ENCODE measurements at places on chromosomes 5 and 9.

- DNase-seq = no peak
Observed at GRCh38 chr5:143194206-143194605, 209.3 kb downstream of the NR3C1 start.

DNA sequence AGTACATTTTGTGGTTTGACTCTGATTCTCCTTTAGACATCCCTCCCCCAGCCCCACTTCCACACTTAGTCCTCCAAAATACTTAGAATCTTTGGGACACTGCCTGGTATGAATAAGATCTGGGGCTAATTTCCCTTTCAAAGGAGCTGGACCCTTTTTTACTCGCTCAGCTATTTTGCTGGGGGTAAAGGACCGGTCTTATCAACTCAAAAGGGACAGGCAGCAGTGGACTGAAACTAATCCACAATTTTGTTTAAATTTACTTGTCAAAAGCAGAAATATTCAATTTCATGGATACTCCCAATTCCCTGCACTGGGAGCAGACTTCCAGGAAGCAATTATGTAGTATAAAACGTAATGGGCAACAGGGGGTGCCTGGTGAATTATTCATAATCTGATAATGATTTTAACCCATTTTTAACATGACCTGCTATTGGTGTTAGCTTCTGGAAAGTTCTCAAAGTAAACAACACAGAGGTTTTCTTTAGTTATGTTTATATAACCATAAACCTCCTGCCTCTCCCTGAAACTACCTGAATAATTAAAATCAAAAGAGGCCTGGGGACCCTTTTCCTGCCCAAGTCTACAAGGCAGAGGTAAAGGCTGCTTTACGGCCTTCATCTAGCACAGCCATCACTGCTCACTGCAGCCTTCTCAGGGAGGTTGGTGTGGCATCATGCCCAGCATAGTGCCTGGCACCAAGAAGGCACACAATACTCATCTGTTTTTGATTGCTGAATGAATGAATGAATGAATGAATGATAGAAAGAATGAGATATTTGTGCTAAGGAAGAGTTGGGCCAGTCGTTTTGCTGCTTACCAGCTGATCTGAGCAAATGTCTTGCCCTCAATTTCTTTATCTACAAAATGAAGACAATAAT is 44.2 kb upstream of the GNPDA1 start:
- DNase-seq = no peak

DNA sequence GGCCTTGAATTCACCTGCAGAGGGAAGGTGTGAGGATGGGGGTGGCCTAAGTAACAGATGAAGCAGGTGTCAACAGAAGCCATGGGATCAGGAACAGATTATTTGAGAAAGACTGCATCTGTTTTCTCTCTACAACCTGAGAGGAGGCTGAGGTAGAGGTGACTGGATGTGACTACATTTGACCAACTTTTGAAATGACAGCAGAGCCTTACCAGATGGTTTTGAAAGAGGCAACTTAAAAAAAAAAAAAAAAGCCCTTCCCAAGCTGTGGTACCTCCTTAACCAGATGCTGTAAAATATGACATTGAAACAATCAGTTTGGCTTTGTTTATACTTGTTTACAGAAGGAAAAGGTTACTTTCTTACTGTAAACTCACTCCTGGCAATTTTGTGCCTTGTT is 108.6 kb downstream of the TRIO start:
- DNase-seq = no peak

DNA sequence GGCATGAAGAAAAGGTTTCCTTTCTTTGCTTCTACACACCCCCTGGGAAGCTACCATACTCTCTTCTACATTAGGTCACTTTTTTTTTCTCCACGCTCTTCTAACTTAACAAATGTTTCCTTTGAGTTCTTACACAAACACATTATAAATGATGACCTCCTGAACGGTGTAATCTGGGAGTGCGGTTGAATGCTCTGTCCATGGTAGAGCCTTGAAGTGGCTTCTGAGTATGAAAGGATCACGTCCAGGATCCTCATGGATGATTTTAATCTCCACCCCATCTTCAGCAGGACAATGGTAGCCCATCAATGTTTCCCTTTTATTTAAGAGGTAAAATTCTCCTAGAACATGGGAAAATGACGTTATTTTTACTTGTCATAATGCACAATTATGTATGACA is 587.3 kb downstream of the SEMA5A start:
- DNase-seq = no peak

DNA sequence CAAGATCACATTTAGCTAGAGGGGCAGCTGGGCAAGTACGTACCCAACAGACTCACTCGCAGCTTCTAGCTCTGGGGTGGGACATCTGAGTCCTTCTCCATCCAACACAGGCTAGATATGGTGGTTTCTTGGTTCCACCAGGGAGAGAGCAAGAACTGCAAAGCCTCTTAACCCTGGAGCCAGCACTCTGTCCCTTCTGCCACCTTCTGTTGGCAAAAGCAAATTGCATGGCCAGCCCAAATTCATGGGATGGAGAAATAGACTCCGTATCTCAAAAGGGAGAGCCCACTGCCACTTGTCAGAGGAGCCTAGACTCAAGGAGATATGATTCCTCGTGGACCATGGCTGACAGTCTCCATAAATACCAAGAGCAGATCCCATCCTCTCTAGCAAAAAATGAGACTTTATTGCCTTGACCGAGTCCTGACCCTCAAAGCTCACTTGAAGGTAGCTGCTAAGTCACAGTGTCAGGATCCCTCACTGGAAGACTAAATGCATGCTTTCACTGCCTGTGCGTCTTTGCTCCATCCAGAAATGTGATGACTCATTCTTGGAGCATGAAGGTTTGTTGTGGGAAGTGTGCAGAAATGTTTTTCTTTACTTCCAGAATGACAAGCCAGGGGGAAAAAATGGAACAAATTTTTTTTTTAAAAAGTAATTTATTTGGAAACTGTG is 28.8 kb upstream of the ROR2 start:
- DNase-seq = peak; percentile 88

GRCh38 chr5:150442699-150443080 is 6.8 kb downstream of the RPS14 start:
- no peak for DNase-seq

DNA sequence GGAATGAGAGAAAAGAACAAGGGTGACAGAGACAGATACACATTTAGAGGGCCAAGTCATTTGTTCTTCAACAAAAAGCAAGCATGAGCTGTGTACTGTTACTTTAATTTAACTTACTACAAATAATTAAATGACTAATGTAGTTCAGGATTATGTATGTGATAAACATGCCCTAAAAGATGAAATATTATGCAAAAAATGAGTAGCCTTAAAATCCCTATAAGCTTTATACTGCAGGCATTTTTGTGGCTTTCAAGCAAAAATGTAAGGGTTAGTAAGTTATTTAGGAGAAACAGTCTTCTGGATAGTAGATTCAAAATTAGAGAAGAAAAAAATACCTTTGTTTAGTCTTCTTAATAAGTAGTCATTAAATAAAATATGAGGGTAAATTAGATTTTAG is 431.2 kb downstream of the CSNK1G3 start:
- DNase-seq = no peak

DNA sequence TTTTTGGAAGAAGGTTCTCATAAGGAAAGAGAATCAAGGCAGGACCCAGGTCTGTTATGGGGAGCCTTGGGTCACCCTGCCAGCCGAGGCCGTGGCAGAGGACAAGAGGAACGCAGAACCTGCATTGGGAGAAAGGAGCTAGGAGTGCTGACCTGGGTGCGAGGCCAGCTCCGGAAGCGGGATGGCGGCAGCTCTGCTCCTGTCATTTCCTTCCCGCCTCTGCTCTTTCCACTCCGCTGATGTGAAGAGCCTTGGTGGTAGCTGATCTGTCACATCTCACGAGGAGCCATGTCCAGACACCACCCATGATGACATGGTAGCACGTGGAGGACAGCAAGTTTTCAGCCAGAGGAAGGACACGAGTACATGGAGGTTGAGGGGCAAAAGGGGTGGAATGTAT is 109.5 kb upstream of the COL5A1 start:
- DNase-seq = no peak

GRCh38 chr9:100413839-100414420 is 13.0 kb upstream of the MSANTD3 start:
- DNase-seq = no peak

DNA sequence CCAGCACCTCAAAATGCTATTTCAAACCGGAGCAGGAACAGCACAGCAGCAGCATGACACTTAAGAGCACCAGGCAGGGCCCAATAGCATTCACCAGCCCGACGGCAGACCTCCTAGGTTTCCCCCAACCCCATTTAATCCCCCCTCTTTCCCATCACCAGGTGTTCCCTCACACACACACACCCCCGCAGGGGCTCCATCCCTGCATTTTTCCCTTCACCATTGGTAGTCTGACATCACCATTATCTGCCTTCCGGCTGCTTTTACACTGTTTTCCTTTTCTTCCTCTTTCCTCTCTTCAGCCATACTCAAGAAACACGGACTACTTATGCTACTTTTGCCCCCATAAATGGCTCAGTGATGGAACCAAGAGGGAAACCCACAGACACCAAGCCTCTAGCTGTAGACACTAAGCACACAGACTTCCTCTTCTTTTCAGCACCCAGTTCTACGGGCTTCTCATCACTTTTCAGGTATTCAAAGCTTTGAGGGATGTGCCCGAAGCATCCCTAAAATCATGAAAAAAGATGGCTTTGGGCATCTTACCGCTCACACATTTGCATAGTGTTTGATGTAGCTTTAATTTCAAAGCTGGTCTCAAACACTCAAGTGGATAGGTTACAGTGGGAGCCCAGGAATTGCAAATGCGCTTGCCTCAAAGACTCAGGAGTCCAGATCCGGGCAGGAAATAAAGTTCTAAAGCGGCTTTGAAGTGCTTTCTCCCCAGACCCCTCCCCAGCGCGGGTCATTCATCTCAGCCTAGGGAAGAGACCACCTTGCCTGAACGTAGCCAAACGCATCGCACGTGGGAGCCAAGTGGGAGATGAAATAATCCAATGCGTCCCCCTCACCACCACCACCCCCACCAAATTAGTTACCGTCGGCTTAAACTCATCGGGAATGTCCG is 141.5 kb downstream of the TSSK1B start:
- DNase-seq = no peak

- no peak for DNase-seq
Observed at GRCh38 chr5:2335125-2335732, 416.2 kb downstream of the IRX2 start.

DNA sequence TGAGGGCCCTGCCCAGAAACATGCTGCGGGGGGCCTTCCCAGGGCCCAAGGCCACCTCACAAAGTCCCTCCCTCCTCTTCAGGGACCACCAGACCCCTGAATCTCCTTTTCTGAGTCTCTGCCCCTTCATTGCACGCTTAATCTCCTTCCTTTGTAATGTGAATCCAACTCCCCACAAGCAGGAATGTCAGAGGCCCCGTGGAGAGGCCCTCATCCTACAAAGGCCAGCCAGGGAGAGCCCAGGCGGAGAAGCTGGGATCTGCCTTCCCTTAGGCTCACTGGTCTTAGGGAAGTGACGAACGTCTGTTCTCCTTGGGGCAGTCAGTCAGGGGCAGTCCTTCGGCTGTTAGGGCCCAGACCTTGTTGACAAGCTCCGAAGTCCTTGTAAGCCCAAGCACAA is 2.3 kb downstream of the SMIM33 start:
- no peak for DNase-seq

GRCh38 chr5:73814233-73814846 is 188.3 kb downstream of the ARHGEF28 start:
- no peak for DNase-seq

GRCh38 chr9:100485196-100485595 is 12.2 kb downstream of the TMEFF1 start:
- DNase-seq = no peak

DNA sequence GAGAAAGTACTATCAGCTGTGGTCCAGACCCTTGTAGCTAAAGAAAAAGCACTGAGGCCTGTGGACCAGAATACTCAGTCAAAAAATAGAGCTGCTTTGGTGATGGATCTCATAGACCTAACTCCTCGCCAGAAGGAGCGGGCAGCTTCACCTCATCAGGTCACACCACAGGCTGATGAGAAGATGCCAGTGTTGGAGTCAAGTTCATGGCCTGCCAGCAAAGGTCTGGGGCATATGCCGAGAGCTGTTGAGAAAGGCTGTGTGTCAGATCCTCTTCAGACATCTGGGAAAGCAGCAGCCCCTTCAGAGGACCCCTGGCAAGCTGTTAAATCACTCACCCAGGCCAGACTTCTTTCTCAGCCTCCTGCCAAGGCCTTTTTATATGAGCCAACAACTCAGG is 8.9 kb downstream of the RAB24 start:
- DNase-seq = no peak

DNA sequence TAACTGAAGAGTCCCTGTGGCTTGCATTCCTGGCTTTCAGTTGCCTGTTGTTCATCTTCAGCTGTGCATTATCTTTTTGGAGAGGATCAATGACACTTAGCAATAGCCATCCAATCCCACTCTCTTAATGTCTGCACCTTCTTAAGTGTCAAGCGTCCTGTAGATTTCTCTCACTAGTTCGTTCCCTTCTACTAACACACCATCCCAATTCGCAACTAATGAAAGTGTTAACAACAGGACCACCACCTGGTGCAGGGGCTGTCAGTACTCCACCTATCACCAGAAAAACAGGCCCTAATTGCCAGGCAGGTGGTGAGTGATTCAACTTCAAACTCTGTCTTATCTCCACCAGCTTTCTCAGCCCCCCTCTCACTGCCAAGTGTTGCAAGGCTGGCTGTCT is 169.4 kb upstream of the EFNA5 start:
- DNase-seq = no peak

DNA sequence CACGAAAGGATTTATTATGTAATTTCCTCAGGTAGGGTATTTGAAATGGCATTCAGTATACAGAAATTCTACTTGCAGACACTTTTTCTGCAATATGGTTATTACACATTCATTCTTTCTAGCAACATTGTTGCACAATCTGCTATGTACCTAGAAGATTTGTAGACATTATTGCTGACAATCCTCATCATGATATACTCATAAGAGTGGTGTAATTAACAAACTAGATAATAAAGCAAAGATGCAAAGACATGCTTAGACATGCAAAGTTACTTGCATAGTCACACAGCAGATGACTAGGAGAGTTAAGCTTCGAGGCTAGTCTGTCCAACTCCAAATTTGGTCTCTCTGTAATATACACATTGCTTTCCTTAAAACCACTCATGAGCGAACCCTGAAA is 317.1 kb downstream of the ASTN2 start:
- DNase-seq = no peak

DNA sequence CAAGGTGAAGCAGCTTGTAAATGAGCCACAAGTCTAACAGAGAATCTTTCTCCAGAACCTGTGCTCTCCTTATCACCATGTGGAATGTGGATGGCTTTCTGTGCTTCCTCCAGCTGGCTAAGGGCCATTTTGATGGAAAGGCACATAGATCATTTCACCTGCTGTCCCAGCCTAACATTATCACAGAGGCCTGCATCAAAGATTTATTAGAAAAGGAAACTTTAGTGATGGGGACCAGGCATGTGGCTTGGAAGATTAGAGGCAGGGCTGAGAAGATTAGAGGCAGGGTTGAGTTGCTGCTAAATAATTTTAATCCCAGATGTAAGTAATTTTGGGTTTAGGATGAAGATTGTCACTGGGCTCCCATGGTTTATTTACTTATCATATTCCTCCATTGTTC is 6.3 kb downstream of the SPEF2 start:
- DNase-seq = no peak

GRCh38 chr9:96253059-96253696 is 48.8 kb downstream of the HSD17B3 start:
- DNase-seq = no peak
